Left renal cortex interstitium (tissue), 4 donors: ENCODE measurements at places on chromosomes 5 and 9. TPM values are rescaled to one million over a fixed set of nuclear protein-coding genes. Genes with fewer than 3 reads are reported as not detected.

GZMA gene
- 0.27 TPM for polyA plus RNA-seq

NKD2 gene
- polyA plus RNA-seq: 23.8 TPM

RASEF gene
- polyA plus RNA-seq: 7.0 TPM

ITGA2 gene
- polyA plus RNA-seq: 29.0 TPM

MAMDC4 gene
- 13.4 TPM for polyA plus RNA-seq

PCDHAC1 gene
- 0.17 TPM for polyA plus RNA-seq

ARPC5L gene
- polyA plus RNA-seq: 38.0 TPM

SLCO6A1 gene
- polyA plus RNA-seq: 0.16 TPM

SPINK6 gene
- polyA plus RNA-seq: not detected

DNA sequence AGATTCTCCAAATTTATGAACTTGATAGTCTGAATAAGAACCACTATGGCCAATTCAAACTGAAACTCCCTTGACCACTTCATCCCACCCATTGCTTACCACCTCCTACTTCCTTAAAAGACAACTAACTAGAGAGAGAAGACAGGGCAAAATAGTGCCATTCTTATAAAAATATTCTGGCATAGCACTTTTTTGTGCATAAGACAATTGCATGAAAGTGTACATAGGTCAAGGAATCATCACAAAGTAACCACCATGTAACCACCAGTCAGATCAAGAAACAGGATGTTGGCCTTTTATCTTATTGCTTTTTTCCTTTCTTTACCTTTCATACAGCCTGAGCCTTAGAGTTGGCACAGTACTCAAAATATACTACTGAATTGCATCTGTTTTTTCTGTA is 8.1 kb upstream of the ARSB start:
- DNase-seq: no peak

DNA sequence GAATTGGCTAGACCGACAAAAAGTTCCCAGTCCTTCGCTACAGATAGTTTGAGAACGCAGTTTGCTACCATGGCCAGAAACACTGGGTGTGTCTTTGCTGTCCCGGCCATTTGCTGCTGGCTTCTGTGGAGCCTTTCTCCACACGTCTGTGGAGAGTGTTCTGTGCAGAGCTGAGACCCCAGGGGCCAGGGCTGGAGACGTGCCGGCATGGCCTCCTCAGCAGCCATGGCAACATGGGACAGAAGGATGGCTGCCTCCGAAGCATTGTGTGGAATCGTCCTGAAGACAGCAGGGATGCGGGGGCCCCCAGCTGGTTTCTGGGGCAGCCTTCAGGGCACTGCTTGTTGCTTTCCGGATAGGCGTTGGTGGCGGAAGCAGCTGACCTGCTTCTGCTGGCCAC is 142.8 kb downstream of the GADD45G start:
- no peak for DNase-seq

DNA sequence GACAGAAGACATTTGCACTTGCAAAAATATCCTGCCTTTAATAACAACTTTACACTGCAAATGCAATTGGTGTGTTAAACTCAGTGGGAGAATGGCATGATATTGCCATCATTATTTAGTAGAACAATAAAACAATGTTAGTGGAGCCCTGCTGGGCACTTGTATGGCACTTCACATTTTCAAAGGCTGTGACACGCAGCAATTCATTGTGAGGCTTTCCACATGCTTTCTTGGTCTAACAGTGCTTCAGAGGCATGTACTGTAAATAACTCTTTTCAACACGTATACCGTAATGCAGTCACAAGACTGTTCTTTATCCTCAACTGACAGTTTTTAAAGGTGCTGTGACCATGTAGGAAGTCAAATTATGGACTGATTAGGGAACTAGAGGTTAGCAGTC is 155.5 kb upstream of the EPB41L4A start:
- DNase-seq: no peak

DNA sequence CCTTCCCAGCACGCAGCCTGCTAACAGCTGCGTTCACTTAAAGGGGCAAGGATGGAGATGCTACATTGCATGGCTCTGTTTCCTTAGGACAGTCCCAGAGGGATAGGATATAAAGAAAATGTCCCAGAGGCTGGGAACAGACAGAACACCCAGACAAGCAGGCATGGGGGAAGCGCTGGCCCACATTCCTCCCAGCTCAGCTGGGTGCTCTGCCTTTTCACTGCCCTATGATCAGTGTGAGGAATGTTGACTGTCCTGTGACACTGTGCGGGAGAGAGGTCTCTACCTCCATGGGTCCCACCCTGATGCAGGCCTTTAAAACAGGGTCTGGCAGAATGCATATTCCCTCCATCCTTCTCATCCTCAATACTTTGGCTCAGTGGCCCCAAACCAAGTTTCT is 459.4 kb upstream of the DMAC1 start:
- no peak for DNase-seq

DNA sequence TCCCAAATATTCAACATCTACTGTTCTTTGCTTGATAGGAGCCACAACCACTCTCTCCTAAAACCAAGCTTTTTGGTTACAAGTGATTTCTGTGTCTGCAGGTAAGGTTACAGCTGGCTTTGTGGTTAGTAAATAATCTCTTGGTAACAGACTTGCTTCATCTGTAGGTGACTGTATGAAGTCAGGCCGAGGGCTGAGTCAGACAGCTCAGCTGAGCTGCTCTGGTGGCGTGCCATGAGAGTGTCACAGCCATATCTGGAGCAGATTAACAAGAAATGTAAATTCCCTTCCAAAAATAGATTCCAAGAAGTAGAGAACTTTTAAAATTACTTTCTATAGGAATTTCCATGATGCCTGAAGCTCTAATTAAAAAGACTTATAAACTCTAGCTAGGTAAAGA is 23.7 kb upstream of the TAS2R1 start:
- DNase-seq: no peak

- no peak for DNase-seq
These were observed 13.0 kb downstream of the C1QTNF3 start for GRCh38 chr5:34030048-34030447.

DNA sequence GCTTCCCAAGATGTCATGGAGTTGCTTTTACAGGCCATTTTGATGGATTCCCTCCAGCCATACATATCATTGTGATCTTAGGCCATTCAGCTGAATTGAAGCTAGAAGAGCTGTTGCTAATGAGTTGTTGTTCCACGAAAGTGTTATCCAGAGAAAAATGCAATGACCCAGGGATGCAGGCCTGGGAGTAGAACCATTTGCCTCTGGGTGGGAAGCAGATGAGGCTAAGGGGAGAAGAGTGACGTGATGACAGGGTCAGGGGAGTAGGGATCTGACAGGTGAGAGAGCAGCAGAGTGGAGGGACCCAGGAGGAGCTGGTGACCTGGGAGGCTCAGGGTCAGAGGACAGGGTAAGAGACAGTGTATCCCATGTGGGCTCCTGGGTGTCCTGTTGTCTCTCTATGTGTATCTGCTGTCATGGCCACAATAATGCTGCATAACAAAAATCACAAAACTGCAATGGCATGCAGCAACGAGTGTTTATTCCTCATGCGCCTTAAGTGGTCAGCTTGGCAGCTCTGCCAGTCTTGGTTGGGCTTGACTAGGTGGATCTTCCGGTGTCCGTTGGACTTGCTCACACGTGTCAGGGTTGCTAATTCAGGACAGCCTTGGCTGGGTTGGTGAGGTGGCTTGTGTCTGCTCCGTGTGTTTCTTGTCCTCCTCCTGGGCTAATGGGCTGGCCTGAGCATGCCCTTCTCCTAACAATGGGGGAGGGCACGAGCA is 90.6 kb downstream of the LIFR start:
- DNase-seq: no peak

DNA sequence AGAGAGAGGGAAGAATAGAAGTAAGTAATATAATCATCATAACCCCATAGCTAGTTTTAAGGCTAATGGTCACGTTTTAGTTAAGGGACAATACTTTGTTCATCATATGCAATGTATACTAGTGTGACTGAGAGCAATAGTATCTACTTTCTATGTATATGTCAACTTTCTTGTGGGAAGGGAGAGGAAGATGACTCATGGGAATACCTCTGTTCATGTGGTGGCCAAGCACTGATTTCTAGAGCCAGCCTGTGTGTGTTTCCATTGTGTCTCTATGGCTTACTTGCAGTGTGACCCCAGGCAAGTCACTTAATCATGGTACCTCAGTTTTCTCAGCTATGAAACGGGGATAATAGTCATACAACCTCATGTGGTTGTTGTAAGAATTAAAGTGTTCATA is 639.6 kb downstream of the CETN3 start:
- no peak for DNase-seq

DNA sequence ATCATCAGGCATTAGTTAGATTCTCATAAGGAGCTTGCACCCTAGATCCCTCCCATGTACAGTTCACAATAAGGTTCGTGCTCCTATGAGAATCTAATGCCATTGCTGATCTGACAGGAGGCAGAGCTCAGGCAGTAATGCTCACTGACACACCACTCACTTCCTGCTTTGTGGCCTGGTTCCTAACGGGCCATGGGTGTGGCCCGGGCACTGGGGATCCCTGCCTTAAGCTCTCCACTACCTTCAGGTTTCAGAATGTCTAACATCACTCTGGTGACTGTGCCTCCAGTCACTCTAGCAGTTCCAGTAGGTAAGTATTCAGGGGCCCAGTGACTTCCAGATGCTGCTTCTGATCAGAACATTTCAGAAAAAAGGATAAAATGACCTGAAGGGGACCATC is 152.4 kb downstream of the LRRC70 start:
- DNase-seq: no peak

DNA sequence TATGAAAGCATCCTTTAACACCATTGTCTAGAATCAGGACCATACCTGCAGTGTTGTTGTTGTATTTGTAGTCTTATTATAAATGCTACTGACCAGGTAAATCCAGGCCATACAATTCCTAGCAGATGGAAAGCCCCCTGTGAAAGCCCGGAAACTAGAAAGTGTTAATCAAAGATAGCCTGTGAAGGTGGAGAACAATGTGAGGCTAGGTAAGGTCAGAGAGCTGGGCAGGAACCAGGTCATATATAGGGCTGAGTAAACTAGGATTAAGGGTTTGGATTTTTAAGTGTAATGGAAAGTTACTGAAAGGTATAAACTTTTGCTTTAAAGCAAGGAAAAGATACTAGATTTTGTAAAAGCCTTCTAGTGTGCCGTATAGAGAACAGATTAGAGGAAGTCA is 6.7 kb downstream of the LRRC70 start:
- no peak for DNase-seq

DNA sequence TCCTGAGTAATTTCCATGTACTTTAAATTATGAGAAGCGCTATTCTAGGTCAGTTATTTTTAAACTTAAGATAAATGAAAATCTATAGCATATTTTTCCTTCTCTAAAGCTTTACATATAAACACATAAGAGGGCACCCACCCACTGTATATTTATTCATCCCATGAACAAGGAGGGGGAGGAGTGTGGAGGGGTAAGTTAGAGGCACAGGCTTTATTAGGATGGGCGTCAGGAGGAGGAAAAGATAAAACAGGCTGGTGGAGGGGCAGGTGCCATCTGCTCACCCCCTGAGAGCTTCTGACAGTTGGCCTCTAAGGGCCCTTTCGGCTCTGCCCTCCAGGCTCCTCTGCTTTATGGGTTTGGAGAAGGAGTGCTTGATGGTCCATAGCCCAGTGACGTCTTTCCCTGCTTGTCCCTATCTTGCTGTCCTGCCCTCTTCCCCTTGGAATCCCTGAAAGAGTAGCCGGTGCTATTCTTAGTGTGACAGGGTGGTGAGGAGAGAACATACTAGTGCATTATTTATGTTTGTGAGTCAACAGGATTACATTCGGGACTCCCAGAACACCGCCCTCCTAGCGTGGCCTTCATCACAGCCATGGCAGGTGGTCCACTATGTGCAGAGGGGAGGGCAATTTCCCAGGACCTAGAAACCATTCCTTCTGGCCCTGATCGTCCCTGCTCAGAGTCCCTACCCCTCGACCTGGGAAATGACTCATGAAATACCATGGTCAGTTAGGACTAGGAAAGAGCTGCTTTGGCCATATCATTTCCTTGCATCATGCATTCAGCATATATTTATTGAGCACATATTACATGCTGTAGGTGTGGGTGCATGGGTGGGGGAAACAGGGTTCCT is 7.9 kb upstream of the SYNPO start:
- no peak for DNase-seq

DNA sequence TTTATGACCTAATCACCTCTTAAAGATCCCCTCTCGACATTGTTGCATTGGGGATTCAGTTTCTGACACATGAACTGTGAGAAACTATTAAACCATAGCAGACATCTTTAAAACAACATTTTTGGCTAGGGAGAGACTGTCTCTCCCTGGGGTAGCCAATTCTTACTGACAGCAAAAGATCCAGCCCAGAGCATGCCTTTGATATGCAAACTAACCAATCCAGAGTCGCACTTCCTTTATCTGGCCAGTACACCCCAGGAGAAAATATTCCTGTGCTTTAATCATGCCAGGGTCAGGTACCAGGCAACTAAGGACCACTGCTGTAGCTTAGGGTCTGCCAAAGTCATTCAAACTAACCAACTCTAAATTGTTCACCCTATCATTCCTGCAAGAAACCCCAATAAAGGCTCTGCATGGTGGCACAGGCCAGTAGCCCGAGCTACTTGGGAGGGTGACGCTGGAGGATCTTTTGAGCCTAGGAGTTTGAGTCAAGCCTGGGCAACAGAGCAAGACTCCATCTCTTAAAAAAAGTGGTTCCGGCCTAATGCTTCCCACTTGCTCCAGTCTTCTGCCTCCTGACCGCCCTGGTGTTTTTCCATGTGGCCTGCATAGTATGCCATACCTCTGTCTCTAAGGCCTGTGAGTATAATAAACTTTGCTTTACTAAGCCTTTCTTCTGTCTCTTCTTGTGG is 62.3 kb upstream of the DAPK1 start:
- no peak for DNase-seq

- no peak for DNase-seq
These were observed 1.9 kb downstream of the HOMER1 start for GRCh38 chr5:79512049-79512448.

GRCh38 chr9:124137944-124138335 is 119.8 kb upstream of the NEK6 start:
- no peak for DNase-seq

GRCh38 chr9:71929223-71929622 is 17.8 kb downstream of the C9orf85 start:
- DNase-seq: no peak

- no peak for DNase-seq
These were observed 184.8 kb upstream of the CD180 start for GRCh38 chr5:67381236-67381880.

DNA sequence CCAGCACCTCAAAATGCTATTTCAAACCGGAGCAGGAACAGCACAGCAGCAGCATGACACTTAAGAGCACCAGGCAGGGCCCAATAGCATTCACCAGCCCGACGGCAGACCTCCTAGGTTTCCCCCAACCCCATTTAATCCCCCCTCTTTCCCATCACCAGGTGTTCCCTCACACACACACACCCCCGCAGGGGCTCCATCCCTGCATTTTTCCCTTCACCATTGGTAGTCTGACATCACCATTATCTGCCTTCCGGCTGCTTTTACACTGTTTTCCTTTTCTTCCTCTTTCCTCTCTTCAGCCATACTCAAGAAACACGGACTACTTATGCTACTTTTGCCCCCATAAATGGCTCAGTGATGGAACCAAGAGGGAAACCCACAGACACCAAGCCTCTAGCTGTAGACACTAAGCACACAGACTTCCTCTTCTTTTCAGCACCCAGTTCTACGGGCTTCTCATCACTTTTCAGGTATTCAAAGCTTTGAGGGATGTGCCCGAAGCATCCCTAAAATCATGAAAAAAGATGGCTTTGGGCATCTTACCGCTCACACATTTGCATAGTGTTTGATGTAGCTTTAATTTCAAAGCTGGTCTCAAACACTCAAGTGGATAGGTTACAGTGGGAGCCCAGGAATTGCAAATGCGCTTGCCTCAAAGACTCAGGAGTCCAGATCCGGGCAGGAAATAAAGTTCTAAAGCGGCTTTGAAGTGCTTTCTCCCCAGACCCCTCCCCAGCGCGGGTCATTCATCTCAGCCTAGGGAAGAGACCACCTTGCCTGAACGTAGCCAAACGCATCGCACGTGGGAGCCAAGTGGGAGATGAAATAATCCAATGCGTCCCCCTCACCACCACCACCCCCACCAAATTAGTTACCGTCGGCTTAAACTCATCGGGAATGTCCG is 141.5 kb downstream of the TSSK1B start:
- DNase-seq: no peak
